B cell (primary cell): ENCODE measurements at places on chromosomes 1 and 21. TPM values are rescaled to one million over a fixed set of nuclear protein-coding genes. Genes with fewer than 3 reads are reported as not detected.
A peak's percentile ranks its signal among the peaks of the same experiment; 100 is the strongest.

- no peaks in the 10 kb centered on the region for H3K36me3 ChIP-seq
- H3K27ac ChIP-seq = no peak overlapping the region
- no peaks in the 10 kb centered on the region for H3K27me3 ChIP-seq
- no peak overlapping the region for H3K4me3 ChIP-seq
Measured at GRCh38 chr1:223421025-223421424, 27.8 kb downstream of the CCDC185 start.

Gene NDC1
- 12.0 and 15.7 TPM in 2 replicates for total RNA-seq

Gene NAXE
- total RNA-seq = 56.9 and 59.7 TPM in 2 replicates

- H3K36me3 ChIP-seq = no peaks in the 10 kb centered on the region
- DNase-seq = no peak
- H3K4me1 ChIP-seq = peaks cover 21% of the 10 kb centered on the region
- no peaks in the 10 kb centered on the region for H3K27me3 ChIP-seq
- no peak overlapping the region for H3K4me3 ChIP-seq
- H3K27ac ChIP-seq = no peak overlapping the region
Measured at GRCh38 chr1:27004471-27005165, 8.0 kb downstream of the TENT5B start.

- no peaks in the 10 kb centered on the region for H3K36me3 ChIP-seq
- DNase-seq = no peak
- no peak overlapping the region for H3K27ac ChIP-seq
Measured at GRCh38 chr1:247387565-247387964, 28.4 kb upstream of the NLRP3 start.

Gene DCAF6
- total RNA-seq = 40.0 and 40.4 TPM in 2 replicates

DNA sequence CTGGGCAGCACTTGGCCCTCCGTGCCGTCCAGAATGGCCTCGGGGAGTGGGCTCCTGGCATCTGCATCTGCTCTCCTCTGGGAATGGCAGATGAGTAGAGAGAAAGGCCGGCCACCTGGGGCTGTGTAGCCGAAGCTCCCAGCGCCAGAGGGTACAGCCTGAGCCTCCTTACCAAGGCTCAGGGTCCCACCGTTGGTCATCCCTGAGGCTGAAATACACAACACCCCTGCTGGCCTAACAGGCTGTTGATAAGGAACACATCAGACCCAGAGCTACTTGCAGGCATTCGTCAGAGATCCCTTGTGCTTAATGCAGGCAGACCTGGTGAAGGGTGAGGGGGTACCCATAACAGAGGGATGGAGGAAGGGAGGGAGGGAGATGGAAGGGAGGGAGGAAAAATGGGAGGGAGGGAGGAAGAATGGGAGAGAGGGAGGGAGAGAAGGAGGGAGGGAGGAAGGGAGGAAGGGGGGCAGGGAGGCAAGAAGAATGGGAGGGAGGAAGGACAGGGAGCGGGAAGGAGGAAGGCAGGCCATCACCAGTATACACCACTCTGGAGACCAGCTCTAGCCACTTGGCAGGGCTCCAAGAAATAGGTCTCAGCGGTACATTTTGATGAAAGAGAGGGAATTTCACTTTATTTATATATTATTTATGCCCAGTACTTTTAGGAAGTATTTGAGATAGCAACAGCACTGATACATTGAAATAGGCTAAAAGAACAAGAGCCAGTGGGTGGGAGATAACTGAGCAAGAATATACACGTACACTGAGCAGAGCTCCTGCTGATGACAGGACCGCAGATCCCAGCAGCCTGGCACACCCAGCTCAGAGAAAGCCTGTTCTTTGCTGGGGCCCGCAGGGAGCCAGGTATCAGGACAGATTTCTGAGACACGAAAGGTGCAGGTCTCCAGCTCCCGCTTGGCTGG, 315.0 kb upstream of the VAMP3 start:
- no peak for DNase-seq
- H3K4me3 ChIP-seq = no peak overlapping the region
- H3K27me3 ChIP-seq = no peaks in the 10 kb centered on the region

DNA sequence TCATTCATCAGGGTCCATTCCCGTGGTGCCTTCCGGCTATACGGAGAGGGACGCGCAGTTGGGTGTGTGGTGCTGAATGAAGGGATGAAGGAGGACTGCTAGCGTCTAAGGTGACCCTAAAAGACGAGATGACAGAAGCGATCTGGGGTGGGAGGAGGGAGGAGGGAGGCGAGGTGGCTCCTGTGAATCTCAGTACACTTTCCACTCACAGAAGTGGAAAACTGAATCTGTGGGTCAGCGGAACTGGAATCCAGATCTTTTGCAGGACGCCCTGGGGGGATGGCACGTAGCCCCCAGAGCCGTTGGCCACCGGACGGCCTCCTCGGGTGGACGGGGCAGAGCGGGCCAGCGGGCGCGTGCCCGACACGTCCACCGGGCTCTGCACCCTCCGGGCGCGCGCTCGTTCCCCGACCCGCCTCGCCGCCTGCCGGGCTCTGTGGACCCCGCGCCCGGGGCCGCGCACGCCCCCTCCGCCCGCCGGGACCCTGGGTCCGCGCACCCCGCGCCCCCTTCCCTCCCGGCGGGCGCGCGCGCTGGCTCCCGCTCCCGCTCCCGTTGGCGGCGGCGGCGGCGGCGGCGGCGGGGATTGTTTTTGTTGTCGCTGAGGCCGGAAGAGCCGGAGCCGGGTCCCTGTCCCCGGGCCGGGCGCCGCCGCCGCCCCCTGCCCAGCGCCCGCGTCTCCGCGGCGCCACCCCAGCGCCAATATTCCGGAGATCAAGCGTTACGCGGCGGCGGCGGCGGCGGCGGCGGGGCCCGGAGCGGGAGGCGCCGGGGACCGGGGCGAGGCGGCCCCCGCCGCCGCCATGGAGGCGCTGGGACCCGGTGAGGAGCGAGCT, at the start of gene AGO4:
Gene AGO4, plus strand, starts transcription at position 403 of the 836 bp plus-strand sequence. Its CDS starts 401 bp downstream, at position 804.
- peak within 1 kb of the TSS; percentile 89 for H3K4me3 ChIP-seq
- H3K4me1 ChIP-seq = peaks cover 33% of the 10 kb centered on the region
- H3K27ac ChIP-seq = peak within 1 kb of the TSS; percentile 75
- no peaks in the 10 kb centered on the region for H3K36me3 ChIP-seq
- no peaks in the 10 kb centered on the region for H3K27me3 ChIP-seq

- no peak overlapping the region for H3K4me3 ChIP-seq
- H3K27me3 ChIP-seq = no peaks in the 10 kb centered on the region
- no peak overlapping the region for H3K27ac ChIP-seq
- H3K4me1 ChIP-seq = no peaks in the 10 kb centered on the region
Measured at GRCh38 chr21:35484851-35485250, 435.7 kb upstream of the RUNX1 start.

DNA sequence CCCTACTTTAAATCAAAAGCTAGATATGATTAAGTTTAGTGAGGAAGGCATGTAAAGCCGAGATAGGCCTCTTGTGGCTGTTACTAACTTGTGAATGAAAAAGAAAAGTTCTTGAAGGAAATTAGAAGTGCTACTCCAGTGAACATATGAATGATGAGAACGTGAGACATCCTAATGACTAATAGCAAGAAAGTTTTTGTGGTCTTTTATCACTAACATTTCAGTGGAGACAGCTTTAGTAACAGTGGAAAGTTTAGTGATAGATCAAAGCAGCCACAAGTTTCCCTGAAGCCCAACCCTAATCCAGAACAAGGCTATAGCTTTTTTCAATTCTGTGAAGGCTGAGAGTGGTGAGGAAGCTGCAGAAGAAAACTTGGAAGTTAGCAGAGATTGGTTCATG, 73.6 kb upstream of the LRRC8B start:
- H3K27ac ChIP-seq = no peak overlapping the region
- H3K27me3 ChIP-seq = peaks cover 2% of the 10 kb centered on the region
- no peak for DNase-seq
- no peak overlapping the region for H3K4me3 ChIP-seq

DNA sequence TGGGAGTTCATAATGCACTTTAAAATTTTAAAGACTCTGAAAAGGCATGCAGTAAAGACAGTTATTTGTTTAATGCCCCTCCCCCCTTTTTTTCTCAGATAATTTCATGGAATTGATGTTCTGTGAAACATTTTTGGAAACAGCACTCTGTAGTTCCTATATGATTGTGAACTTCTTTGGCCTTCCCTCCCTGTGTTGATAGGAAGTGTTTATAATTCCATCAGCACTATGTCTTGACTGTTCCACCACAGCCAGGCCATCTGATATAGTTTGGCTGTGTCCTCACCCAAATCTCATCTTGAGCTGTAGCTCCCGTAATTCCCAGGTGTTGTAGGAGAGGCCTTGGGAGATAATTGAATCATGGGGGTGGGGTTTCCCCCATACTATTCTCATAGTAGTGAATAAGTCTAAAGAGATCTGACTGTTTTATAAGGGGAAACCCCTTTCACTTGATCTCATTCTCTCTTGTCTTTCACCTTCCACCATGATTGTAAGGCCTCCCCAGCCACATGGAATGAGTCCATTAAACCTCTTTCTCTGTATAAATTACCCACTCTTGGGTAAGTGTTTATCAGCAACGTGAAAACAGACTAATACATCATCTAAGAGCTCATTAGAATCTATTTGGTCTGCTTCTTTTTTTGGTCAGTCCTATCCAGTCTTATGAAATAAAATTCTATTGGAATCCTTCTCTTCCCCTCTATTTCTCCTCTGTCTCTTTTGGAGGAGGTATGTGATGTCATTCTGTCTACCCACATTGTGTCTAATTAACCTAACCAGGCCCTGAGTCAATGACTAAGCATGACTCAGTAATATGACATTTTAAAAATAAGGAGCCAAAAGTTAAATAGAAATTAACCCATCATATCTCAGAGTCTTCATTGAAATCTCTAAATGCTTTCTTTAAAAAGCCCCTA, 8.9 kb downstream of the CCDC185 start:
- H3K27ac ChIP-seq = no peak overlapping the region
- peaks cover 8% of the 10 kb centered on the region for H3K27me3 ChIP-seq
- H3K4me3 ChIP-seq = no peak overlapping the region
- no peaks in the 10 kb centered on the region for H3K4me1 ChIP-seq

DNA sequence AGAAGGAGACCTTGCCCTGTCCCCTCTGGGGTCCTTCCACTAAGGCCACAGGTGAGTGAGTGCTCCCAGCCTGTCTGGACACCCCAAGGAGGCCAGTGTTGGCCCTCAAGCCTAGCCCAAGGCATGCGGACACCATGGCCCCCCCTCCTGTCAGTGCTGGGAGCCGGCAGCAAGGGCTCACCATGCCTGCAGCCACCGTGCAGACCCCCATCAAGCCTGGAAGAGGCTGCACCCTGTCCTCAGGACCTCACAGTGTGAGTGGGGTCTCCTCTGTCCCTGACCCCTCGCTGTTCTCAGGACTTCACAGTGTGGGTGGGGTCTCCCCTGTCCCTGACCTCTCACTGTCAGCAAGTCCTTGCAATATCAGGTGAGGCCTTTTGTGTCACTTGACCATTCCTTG, 33.2 kb upstream of the PRSS38 start:
- H3K36me3 ChIP-seq = no peaks in the 10 kb centered on the region
- peaks cover 22% of the 10 kb centered on the region for H3K4me1 ChIP-seq
- H3K27ac ChIP-seq = no peak overlapping the region
- no peak overlapping the region for H3K4me3 ChIP-seq
- H3K27me3 ChIP-seq = no peaks in the 10 kb centered on the region

DNA sequence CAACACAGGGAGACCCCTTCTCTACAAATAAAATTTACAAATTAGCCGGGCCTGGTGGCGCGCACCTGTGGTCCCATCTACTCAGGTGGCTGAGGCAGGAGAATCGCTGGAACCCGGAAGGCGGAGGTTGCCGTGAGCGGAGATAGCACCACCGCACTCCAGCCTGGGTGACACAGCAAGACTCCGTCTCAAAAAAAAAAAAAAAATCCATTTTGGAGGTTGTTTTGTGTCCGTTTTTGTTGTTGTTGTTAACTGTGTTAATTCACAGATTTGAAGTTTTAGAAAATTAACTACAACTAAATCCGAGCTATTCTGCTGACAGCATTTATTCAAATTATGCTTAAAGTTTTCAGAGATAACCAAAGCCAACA, 618 bp downstream of the CLCC1 start:
- no peak for DNase-seq
- H3K27ac ChIP-seq = peak overlapping the region; percentile 86
- no peaks in the 10 kb centered on the region for H3K36me3 ChIP-seq
- H3K4me1 ChIP-seq = peaks cover 17% of the 10 kb centered on the region
- peak overlapping the region; percentile 70 for H3K4me3 ChIP-seq

- no peak overlapping the region for H3K27ac ChIP-seq
- H3K36me3 ChIP-seq = no peaks in the 10 kb centered on the region
- H3K4me3 ChIP-seq = no peak overlapping the region
- no peak for DNase-seq
- no peaks in the 10 kb centered on the region for H3K4me1 ChIP-seq
- H3K27me3 ChIP-seq = no peaks in the 10 kb centered on the region
Measured at GRCh38 chr1:216433175-216433574, 9.9 kb upstream of the USH2A start.

DNA sequence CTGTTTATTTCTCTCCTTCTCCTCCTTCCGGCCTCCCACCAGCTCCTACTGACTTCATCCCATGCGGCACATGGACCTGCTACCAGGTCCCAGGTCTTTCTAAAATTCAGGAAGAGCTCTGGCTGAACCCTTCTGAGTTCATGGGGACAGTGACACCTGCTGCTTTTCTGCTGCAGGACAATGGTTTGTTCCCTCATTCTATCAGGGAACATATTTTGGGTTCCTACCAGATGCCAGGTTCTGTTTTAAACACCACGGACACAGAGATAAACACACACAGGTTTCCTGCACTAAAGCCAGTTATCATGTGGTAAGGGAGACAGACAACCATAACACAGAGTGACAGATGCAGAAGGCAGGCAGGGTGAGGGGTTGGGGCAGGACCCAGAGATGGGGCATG, 114.0 kb upstream of the RAB4A start:
- no peak overlapping the region for H3K27ac ChIP-seq
- peaks cover 11% of the 10 kb centered on the region for H3K4me1 ChIP-seq
- H3K36me3 ChIP-seq = no peaks in the 10 kb centered on the region
- H3K27me3 ChIP-seq = no peaks in the 10 kb centered on the region
- DNase-seq = no peak

Gene SLC1A7
- not detected in 2 replicates for total RNA-seq

Gene CDK11A
- total RNA-seq = 82.1 and 88.3 TPM in 2 replicates

DNA sequence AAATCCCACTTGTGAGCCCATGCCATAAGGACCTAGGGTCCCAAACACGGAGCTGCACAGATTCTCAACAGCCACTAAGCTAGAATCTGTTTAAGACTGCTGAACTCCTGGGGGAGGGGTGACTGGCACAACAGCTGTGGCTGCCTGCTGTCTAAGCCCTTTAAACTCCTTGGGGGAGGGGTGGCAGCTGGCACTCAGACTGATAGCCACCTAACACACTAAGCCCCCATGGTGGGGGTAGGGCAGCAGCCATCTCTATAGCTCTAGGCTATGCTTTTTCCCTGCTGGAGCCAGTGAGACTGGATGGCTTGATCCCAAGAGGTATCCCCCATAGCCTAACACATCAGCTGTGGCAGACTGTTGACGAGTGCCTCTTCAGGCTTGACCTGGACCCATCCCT, 73.3 kb upstream of the FMO3 start:
- H3K4me1 ChIP-seq = no peaks in the 10 kb centered on the region
- no peak for DNase-seq
- no peak overlapping the region for H3K27ac ChIP-seq
- H3K27me3 ChIP-seq = no peaks in the 10 kb centered on the region

GRCh38 chr1:177864538-177865305, 105.1 kb downstream of the SEC16B start:
- no peaks in the 10 kb centered on the region for H3K4me1 ChIP-seq
- H3K36me3 ChIP-seq = no peaks in the 10 kb centered on the region
- no peak for DNase-seq
- no peaks in the 10 kb centered on the region for H3K27me3 ChIP-seq
- H3K27ac ChIP-seq = no peak overlapping the region

Gene F3
- total RNA-seq = 0.25 TPM in 1 of 2 replicates, not detected in the other

Gene CLDN17
- total RNA-seq = not detected in 2 replicates
